Activated CD4-positive, alpha-beta memory T cell treated with anti-CD3 and anti-CD28 coated beads for 36 hours (primary cell): ENCODE measurements at places on chromosomes 16 and 17.

- DNase-seq, result no peak
Observed at GRCh38 chr17:75009139-75009724, 3.2 kb upstream of the MRPL58 start.

DNA sequence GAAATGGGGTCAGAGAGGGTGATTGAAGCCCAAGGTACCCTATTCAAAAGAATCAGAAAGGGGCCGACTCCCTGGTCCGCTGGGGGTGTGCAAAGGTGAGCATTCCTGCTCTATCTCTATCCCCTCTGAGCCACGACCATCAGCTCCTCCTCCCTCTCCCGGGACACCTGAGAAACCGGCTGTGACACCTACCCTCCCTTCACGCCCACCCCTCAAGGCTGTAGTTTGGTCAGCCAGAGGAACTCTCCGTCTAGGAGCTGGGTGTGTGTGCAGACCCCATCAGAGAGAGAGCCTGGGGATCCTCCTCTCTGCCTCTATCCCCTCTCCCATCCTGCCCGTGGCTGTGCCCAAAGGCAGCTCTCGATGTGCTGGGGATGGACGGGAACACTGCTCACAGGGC is 27.6 kb upstream of the DLX4 start:
- DNase-seq, result no peak

GRCh38 chr17:57622683-57623433 is 122.2 kb downstream of the CCDC182 start:
- peak; percentile 54 for DNase-seq

GRCh38 chr17:75926456-75926855 is 14.4 kb downstream of the FBF1 start:
- DNase-seq, result no peak

- no peak for DNase-seq
Observed at GRCh38 chr17:61088556-61088955, 311.1 kb upstream of the TBX2 start.

GRCh38 chr16:87762071-87762571 is 3.7 kb downstream of the KLHDC4 start:
- no peak for DNase-seq

- DNase-seq, result peak; percentile 67
Observed at GRCh38 chr16:86519649-86520316, 9.5 kb downstream of the FOXF1 start.

DNA sequence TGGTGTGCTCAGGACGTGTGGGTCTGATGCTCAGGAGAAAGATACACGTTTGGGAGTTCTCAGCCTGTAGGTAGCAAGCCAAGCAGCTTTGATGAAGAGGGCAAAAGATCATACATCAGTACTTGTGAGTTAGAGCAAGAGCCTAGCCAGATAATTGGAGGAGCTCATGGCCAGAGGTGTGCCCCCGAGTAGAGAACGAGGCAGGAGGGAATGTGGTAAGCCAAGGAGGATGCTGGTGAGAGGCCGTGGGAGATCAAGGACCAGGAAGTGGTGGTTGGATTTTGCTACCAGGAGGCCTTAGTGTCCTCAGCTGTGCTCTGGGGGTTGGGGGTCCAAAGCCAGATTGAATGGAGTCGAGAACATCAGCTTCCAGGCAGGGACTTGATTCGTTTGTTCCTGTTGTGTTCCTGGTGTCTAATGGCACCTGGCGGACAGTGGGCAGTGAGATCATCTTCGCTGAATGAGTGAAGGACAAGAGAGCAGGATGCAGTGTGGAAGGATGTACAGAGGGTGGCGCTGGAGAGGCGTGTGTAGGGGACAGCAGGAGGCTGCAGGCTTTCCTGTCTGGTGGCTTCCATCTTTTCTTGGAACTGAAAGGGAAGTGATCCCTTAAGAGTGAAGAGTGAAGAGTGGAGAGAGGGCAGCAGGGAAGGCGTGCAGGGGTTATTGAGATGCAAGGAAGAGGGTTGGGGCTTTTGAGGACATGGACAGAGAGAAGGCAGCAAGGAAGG is 11.6 kb downstream of the FBXL19 start:
- DNase-seq, result peak; percentile 74

DNA sequence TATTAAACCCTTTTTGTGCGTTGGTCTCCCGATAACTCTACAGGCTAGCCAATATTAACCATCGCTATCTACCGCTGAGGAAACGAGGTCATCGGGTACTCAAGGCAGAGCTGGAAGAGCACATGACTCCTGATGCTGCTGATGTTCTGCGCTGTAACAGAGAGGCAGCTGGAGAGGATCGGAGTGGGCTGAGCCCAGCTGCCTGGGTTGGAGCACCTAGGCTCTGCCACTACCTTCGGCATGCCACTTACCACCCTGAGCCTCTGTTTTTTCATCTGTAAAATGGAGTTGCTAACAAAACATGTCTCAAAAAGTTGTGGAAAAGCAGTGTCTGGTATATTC is 432 bp upstream of the SLC46A1 start:
- DNase-seq, result no peak

DNA sequence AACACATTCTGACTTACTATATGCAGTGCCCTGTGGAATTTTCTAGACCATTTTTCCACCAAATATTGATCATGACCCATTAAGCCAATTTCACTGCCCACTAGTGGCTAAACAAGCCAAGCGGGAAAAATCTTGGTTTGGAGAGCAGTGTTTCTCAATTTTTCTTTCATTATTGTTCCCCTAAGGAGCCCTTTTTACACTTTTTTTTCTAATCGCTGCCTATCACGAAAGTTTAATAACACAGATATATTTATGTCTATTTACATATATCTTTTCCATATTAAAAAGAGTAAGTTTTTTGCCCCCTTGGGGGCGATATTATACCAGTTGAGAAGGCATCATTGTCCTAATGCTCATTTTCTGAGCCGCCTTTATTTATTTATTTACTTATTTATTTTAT is 10.8 kb upstream of the TLCD3B start:
- no peak for DNase-seq

DNA sequence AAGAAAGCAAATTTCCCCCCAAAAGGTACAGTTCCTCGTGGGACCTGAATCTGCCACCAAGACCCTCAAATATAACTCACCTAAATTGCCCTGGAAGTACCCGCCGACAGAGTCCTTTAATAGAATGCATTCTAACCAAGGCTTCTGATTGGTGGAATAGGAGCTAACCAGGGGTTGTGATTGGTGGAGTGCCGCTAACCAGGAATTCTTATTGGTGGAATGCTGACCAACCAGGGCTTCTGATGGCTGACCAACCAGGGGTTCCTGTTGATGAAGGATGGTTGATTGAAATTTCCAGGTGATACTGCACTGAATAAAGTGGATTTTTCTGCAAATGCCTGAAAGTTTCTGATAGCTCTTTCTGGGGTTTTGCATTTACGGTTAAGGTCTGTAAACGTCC is 6.5 kb downstream of the TFAP4 start:
- DNase-seq, result no peak

DNA sequence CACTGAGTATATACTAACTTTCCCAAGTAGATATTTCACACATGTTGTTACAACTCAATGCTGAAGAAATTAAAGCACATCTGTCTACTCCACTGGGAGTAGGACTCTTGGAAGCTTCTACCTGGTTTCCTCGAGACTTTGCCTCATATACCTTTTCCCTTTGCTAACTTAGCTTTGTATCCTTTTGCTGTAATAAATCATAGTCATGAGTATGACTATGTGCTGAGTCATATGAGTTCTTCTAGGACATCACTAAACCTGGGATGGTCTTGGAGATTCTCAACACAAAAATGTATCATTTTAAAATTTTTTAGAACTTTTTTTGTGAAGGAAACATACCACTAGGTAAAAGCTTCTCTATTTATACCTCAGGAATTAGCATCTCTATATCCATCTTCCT is 39.8 kb downstream of the ABCA5 start:
- DNase-seq, result no peak

GRCh38 chr17:36726199-36726598 is 124.8 kb downstream of the MRM1 start:
- no peak for DNase-seq

- no peak for DNase-seq
Observed at GRCh38 chr16:56120447-56121155, 70.7 kb upstream of the GNAO1 start.
